Endodermal cell (in vitro differentiated cells): ENCODE measurements at places on chromosomes 2 and 18.

GRCh38 chr2:114049280-114049679 is 159.4 kb downstream of the ACTR3 start:
- no peak for DNase-seq

GRCh38 chr2:207351171-207351570 is 178.6 kb upstream of the CREB1 start:
- no peak for DNase-seq

GRCh38 chr2:151097895-151098294 is 163.8 kb downstream of the RBM43 start:
- no peak for DNase-seq

DNA sequence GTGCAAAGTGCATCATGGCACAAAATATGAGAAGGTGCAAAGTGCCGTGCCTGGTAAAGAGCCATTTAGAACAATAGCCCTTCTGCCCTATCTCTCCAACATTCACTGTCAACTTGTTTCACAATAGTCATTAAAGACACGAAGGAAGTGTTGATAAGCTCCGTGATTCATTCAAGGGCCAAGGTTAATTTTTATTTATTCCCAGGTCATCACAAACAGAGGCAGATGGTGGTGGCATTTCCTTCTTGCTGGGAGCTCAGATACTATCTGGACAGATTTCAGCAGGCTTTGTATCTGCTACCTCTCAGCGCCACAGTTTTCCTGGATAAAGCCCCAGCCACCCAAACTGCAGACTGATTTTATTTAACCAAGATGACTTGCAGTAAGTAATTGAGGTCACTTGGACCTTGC is 309.3 kb downstream of the ZNF521 start:
- DNase-seq, result no peak
